Stimulated activated naive B cell treated with anti-CD40 and anti-IgM and Interleukin-4, amounts not matched to agents 10 μg/mL and 1 μg/mL and 100 μg/mL, for 72 hours (primary cell): ENCODE measurements at places on chromosomes 13 and 19.

- no peak for DNase-seq
Observed at GRCh38 chr13:94558716-94559115, 37.2 kb downstream of the TGDS start.

DNA sequence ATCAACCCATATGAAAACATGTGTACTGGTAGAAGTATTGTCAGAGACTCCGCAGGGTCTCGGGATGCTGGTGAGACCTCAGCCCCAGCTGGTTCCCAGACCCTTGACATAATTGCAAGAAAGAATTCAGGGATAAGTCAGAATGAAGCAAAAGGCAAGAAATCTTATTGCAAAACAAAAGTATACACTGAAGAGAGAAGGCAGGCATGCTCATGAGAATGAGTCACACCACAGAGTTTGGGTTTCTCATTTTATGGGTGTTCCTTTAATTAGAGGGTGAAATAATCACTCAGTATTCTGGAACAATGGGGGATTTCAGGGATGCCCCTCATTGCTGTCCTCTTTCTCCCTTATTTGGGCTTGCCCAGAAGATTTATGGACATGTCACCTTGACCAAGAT, 1423.8 kb upstream of the MIR17HG start:
- no peak for DNase-seq

DNA sequence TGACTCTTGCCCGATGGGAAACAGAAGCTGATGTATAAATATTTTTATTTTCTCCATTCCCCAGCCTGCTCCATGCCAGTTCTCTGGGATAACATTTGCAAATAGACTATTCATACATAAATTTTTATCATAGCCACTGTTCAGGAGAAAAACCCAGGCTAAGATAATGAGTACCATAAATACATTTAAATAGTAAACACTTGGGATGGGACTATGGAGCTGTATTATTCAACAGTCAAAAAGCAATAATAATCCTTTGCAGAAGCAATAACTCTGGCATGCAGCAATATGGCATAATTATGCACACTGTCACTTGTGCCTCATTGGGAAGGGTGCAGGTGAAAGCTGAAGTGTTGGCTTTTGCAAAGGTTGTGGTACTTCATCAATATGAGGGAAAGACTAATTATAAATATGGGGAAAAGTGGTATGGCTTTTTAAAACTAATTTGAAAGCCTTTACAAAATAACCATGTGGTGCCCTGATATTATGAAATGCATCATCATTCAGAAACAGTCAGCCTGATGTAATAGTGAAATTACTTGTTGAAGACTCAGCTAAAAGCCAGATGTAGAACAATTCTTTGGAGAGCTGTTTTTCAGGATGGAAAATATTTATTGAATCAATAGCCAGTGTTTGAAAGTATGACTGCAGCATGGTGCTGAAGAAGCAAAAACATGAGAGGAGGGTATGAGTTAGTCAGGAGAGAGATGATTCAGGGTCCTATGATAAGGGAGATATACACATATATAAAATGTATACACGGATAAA, 2476.7 kb downstream of the PCDH9 start:
- no peak for DNase-seq

DNA sequence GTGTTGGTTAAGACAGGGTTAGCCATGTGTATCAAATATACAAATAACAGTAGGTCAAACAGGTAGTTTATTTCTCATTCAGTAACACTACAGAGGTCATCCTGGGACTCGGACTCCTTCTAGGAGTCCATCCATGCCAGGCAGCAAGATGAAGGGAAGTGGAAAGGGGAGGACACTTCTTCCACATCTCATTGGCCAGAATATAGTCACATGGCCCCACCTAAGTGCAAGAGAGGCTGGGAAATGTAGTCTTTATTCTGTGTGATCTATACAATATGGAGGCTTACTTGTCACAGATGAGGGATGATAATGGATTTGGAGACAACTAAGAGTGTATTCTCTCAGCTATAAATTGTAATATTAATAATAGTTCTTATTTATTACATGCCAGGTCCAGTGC, 31.1 kb downstream of the RDH8 start:
- no peak for DNase-seq

DNA sequence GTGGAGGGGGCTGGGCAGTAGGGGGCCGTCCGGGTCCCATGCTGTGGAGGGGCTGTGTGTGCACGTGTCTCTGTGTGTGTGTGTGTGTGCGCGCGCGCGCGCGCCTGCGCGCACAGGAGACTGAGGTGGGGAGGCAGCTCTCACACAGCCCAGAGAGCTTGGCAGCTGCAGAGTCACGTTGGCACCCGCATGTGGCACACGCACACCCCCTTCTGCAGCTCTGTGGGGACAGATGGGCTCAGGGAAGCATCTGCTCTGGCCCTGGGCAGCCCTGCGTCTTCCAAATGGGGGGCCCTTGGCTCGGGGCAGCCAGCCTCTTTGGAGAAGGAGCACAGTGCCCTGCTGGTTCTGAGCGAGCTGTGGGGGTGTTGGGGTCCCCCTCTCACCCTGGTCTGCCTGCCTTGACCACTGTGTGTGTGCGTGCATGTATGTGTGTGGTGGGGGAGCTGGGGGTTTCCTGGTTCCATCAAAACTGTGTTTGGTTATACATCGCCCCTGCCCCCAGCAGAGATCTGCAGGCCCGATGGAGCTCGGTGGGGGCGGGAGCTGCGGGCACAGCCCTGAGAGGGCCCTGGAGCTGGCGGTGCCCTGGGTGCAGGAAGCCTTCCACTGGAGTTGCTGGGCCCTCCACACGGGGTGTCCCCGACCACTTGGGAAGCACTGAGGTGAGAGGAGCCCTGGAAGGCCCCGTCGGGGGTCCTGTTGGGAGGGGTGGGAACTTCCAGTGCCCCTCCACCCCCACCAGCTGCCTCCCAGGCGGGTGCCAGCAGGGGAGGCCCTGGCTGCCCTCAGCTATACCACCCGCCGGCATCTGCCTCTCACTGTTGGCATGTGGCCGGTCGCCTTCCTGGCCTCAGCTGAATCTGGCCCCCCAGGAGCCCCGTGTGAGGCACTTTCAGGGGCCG, 67.1 kb downstream of the KDM4B start:
- no peak for DNase-seq

DNA sequence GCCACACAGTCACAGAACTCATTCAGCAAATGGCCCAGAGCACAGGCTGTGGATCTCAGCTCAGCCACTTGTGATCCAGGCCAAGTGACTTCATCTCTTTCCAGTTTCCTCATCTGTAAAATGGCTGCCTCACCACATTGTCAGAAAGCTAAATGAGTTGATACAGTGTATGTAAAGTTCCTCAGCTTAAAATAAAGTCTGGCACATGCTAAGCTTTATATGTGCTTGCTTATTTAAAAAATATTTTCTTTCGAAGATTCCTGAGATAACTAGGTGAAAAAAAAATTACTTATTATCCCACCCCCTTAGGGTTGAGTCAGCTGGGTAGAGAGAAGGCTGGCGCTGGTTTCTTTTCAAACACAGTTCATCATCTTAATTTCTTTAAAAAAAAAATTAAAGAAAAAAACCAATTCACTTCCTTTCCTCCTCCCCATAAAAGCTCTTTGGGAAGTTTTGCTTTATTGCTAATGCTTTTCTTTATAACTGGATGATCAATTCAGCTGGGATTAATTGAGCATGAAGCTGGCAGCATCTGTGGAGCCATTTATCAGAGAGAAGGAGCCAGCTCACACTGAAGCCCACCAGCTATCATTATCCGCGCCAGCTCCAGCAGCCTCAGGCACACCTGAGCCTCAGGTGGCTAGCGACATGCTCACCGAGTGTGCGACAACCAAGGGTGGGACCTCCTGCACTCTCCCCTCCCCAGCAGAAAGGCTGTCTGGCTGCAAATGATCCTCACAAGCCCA, 354.9 kb downstream of the FOXO1 start:
- no peak for DNase-seq
